Non-pigmented ciliary epithelial cell (primary cell): ENCODE measurements at places on chromosomes 1 and 21.

GRCh38 chr1:67931198-67931597 is 97.9 kb upstream of the GNG12 start:
- no peak for DNase-seq

DNA sequence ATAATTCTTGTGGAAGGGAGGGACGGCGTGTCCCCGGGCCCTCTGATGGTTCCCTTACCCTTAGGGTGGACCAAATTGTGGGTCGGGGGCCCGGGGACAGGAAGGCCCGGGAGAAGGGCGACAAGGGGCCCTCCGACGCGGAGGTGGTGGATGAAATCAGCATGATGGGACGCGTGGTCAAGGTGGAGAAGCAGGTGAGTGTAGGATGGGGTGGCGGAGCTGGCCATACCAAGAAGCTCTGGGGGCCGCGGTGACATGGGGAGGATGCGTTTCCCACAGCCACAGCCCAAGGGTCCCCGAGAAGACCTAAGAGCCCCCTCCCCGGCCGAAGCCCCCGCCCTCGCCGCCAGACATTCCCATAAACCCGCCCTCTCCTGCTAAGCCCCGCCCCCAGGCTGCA is 24.6 kb downstream of the CITED4 start:
- no peak for DNase-seq

DNA sequence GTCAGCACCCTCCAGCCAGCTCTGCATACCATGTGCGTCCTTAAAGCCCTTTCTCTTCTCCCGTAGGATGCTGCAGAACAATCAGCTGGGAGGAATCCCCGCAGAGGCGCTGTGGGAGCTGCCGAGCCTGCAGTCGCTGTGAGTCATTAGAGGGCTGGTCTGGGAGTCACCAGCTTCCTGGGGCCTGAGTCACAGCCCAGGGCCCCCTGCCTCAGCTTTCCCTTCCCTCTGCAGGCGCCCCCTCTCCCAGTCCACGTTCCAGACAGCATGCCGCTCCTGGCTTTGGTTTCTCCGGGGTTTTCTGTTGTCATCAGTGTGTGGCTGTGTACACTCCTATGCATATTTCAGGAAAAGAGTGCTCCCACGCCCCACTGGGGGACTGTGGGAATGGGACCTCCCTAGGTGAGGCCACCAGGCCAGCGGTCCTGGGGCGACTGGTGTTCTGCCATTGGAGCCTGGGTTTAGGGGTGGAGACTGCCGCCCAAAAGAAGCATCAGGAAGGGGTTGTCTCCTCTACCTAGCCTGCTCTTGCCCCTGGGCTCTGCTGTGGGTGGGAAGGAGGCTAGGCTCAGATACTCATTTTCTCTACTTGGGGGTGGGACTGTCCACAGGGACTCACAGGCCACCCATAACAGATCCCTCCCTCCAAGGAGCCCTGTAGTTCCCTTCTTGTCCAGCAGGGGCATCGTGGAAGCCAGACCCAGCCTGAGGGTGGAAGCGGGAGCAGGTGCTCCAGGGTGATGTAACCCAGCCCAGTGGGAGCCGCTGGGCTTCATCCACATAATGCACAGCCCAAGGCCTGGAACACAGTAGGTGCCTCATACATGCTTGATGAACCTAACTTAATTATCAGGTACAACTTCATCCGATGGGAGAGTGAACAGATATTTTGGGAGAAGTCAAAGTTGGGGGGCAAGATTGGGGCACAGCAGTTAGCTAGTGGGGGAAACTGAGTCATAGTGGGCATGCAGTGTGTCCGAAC is 42.5 kb downstream of the LGR6 start:
- peak; percentile 91 for DNase-seq

DNA sequence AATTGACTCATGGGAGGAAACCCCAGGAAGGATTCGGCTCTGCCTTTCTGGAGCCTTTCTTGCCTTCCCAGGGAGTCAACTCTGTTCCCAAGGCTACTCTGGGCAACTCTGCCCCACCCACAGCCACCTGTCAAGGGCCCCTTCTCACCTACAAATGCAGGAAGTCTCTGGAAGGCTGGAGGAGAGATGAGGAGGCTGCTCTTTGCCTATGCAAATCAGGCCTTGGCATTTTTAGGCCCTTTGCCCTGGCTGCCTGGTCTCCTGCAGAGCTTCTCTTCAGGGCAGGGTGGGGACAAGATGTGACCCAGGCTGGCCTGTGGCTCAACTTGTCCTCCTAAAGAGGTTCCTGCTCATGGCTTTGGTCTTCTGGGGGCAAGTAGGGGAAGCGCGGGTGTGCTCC is 5.4 kb downstream of the SLC6A9 start:
- DNase-seq = no peak

DNA sequence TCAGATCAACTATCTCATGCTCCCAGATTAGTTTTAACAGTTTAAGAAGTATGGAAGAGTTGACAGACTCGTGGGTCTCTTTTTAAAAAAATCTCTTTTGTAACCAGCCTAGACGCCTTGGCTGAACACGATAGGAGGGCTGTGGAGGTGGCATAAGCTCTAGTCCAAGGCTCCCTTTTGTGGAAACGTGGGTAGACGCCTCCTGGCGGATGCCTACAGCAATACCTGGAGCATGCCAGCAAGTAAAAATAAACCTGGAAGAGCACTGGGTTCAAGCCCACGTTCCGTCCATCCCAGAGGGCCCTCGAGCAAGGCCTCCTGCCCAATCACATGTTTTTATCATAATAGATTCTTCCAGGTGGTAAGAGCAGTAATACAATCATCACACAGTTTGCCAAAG is 87.9 kb downstream of the RGS7 start:
- DNase-seq = no peak

DNA sequence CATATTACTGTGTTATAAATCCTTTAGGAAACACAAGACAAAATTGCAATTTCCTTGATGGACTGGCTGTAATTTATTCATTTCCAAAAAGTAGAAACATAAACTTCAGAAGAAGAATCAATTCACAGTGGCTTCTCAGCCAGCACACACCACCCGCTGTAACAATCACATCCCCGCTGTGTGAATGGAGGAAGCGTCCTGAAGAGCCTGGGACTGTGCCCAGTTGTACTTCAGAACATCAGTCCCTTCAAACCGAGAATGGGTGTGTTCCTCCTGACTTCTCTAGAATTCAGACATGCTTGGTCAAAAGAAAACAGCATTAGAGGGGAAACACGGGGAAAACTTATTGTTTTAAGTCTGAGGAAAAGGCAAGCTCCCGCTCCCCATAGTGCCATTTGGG is 28.8 kb upstream of the CD84 start:
- DNase-seq = no peak
